ENCODE measurements at places on chromosomes 3 and 15.

DNA sequence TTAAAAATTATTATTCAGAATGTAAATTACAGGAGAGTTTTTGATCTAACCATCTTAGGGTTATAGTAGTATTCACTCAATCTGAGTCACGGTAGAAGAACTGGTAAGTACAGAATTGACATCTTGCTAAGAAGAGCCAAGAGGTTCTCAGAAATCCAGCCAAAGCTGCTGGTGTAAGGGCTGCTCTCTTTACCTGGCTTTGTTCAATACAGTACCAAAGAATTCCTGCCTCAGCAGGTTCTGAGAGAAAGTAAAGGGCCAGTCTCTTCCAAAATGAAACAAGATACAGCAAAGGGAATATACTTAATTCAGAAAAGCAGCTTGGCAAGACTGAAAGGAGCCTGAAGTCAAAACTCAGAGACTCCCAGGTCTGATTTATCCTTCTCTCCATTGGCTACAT is 193.1 kb downstream of the TNIK start:
- DNase-seq = no peak

DNA sequence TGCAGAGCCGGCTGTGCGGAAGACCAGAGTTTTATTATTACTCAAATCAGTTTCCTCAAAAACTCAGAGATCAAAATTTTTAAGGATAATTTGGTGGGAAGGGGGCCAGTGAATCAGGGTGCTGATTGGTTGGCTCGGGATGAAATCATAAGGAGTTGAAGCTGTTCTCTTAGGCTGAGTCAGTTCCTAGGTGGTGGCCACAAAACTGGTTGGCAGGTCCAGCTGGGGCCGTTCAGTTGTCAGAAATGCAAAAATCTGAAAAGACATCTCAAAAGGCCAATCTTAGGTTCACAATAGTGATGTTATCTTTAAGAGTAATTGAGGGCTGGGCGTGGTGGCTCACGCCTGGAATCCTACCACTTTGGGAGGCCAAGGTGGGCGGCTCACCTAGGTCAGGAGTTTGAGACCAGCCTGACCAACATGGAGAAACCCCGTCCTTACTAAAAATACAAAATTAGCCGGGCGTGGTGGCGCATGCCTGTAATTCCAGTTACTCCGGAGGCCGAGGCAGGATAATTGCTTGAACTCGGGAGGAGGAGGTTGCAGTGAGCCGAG is 2.3 kb upstream of the ZNF589 start:
- DNase-seq = peak; percentile 7

DNA sequence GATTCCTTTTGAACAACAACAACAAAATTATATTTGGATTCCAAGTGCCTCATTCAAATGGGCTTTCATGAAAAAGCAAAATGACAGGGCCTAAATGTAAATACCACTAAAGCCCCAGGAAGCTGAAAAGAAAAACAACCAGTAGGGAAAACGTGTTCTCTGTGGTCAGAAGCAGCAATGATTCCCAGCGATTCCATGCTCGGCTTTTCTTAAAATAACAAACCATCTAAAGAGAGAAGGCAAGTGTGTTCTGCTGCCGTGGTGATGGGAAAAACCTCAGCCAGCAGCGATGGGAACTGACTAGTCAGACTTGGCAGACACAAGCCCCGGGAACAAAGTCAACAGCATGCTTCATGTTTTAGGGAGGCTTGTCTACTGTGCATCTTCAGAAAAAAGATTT is 153.6 kb downstream of the TNIK start:
- DNase-seq = peak; percentile 77

DNA sequence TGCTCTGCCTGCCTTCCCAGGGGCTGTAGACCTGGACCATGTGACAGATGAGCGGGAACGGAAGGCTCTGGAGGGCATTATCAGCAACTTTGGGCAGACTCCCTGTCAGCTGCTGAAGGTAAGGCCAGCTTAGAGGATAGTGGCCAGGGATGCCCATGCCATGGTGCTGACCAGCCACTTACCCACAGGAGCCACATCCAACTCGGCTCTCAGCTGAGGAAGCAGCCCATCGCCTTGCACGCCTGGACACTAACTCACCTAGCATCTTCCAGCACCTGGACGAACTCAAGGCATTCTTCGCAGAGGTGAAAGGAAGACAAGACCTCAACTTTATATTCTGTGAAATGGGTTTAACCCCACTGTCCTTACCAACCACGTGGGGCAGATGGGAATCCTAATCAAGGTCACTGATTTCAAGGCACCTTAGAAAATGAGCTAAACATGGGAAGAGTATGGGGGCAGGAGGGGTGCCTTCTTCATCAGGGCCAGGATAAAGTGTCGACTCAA is 26.7 kb downstream of the NBEAL2 start:
- DNase-seq = no peak

DNA sequence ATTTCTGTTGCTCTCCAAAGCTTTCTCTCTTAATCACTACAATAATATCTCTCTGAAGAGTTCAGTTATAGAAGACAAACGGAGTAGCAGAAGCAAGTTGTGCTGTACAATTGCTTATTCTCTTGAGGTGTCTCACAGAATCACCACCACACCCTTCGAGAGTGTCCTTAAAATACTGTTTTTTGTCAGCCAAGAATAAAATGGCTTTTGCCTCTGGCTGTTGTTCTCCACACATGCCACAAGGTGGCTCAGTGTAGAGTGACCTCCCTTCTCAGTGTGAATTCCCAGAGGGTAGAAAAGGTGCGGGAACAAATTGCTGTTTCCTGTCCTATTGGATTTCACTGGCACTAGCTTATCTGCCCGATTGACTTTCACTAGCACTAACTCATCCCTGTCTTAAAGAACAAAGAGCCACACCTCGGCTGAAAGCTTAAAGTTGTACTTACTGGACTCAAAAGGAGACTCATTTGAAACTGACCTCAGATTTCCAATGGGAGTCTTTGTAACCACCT is 134.2 kb upstream of the SATB1 start:
- DNase-seq = no peak

DNA sequence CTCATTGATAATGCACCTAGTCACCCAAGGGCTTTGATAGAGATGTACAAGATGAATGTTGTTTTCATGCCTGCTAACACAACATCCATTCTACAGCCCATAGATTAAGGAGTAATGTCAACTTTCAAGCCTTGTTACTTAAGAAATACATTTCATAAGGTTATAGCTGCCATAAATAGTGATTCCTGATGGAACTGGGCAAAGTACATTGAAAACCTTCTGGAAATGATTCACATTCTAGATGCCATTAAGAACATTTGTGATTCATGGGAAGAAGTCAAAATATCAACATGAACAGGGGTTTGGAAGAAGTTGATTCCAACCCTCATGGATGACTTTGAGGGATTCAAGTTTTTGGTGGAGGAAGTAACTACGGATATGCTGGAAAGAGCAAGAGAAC is 135.2 kb downstream of the TLE3 start:
- DNase-seq = no peak

GRCh38 chr15:20344601-20345400 is 196.8 kb downstream of the GOLGA6L6 start:
- peak; percentile 49 for DNase-seq

DNA sequence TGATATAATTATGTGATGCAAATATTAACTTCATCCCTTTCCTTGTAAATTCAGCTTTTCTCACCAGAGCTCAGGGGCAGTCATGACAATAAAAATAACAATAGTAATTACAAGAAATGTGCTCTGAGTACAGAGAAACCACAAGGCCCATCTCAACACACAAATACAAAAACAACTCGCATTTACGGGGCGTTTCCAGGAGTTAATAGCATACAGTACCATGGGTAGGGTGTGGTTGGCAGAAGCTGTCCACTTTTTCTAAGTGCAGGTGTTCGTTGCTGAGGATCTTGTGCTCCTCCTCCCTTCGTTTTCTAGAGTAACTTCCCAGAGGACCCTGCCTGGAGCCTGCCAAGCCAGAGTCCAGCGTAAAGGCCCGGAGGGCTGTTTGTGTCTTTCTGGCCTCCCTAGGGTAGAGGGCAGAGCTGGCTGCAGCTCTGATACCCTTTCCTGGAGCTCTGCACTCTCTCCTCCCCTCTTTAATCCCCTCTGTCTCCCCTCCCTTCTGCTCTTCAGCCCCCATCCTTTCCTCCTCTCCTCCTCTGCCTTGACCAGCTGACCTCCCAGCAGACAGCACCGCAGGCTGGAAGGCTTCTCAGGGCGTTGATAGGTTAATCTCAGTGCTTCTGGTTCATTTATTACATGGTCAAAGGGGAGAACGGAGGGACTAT is 11.4 kb downstream of the SEMA3G start:
- DNase-seq = peak; percentile 36

DNA sequence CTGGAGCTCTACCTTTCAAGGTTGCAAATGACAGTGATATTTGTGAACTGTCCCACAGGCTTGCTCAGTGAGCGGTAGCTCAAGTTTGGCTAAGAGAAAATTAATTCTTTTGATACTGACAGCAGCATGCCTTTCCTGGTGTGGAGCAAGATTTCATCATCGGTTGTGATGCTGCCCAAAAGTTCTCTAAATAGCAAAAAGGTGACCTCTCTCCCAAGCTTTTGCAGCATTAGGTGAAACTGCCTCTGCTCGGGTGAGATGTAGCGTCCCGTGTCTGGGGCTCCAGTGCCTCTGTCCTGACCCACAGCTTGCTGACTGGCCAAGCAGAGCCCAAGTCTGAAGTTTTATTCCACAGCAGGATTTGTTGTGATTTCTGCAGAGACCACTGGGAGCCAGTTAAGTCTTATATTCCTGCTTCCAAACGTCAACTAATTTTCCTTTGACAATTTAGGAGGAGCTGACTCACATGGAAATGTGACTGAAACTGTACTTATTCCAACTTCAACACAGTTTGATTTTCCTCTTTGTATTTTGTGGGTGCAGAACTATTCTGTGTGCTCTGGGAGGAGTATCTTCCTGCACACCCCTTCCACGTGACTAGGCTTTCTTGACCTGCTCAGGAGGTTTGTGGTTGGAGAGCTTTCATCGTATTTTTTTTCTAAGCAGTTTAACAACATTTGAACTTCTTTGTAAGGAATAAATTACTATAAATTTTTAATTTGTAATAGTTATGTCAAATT is 5.9 kb downstream of the SYNM start:
- DNase-seq = no peak

GRCh38 chr3:71109241-71109976 is 474.1 kb downstream of the FOXP1 start:
- DNase-seq = no peak

GRCh38 chr15:88440021-88440420 is 27.2 kb downstream of the MRPL46 start:
- no peak for DNase-seq

DNA sequence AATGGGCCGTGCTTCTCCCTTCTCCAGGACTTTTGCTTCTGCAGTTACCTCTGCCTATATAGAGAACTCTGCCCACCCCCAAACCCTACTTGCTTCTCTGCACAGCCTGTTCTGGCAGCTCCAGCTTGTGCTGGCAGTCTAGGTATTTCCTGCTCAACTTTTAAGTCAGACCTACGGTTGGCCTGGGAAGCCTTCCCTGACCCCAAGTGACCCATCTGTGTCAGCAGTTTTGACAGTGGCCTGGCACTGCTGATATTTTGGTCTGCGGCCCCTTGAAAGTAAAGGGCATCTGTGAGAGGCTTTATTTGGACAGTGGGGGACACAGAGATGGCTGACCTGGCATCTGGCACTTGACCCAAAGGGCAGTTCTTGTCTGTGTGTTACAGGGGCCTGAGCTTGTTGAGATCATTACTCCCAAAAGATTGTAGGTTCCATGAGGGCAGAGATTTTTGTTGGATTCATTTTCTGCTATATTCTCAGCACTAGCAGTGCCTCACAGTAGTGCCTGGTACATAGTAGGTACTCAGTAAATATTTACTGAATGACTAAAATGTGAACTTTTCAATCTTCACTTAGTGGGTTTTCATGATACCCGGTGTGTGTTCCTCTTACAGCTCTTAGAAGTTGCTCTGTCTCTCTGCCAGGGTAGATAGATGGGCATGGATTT is 55.2 kb upstream of the TRAK1 start:
- DNase-seq = no peak

GRCh38 chr15:77021088-77021481 is 26.2 kb downstream of the PSTPIP1 start:
- no peak for DNase-seq

GRCh38 chr3:155080692-155081091 is 573 bp downstream of the MME start:
- no peak for DNase-seq

DNA sequence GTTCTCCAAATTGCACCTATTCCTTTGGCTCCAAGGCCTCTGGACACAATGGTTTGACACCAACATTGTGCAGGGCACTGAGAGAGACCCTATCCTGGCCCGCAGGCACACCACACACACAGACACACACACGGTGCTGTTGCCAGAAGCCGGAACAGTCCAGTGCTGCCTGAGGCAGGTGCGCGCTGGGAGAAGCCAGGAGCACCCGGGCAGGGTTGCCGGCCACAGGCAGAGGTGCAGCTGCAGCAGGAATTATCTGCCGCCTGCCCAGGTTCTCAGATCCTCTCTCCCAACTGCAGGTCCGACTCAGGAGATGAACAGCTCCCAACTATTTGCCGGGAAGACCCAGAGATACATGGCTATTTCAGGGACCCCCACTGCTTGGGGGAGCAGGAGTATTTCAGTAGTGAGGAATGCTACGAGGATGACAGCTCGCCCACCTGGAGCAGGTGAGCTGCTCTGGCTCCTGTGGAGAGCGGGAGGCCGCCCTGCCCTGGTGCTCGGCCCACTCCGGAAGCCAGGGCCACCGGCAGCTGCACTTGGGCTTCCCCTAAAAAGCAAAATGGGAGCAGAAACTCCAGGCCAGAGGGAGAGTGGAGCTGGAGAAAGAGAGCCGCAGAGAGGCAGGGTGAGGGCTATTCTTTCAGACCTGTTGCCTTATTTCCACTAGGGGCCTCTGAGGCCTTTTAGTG is 42.9 kb downstream of the CHDH start:
- peak; percentile 31 for DNase-seq

- DNase-seq = no peak
These were observed 47.9 kb downstream of the CORO2B start for GRCh38 chr15:68626739-68627138.

GRCh38 chr15:76127880-76128279 is 68.1 kb downstream of the TMEM266 start:
- DNase-seq = no peak

GRCh38 chr3:12170207-12170606 is 11.5 kb upstream of the TIMP4 start:
- no peak for DNase-seq

- peak; percentile 76 for DNase-seq
These were observed at the start of gene CDV3 for GRCh38 chr3:133573629-133574194. Gene CDV3, plus strand, starts transcription at chr3:133573686. Its CDS starts 359 bp downstream, at chr3:133574045.

- DNase-seq = no peak
These were observed 826 bp downstream of the DBR1 start for GRCh38 chr3:138173769-138174420.

DNA sequence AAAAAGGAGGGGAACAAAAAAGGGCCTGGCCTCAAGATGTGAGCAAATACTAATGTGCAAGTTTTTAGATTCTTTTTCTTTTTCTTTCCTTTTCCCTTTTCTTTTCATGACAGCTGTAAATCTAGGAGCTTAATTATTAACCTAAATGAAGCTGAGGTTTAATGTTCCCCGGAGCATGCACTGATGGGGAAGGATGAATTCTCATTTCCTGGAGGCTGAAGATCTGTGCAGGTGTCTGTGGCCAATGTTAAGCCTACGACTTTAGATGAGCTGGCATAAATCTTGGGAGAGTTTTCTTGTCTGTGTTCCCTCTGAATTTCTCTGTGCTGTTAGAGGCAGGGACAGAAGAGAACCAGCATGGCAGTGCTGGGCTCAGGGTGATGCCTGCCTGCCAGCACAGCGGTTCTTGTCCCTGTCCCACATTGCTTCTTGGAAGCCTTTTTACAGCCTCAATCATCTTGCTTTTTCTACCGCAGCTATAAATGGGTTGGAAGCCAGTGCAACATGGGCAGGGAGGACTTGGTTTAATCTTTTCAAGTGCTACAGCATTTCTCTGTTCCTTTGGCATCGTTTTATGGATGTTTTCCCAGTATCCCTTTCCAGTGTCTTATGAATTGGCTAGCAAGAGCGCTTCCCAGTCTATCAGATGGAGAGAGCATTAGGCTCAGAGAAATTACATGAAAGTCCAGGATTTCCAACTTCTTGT is 119.1 kb downstream of the ATG7 start:
- DNase-seq = no peak

Data from sciatic nerve (tissue), 2 donors.